Suprapubic skin (tissue), 4 donors: ENCODE measurements at places on chromosomes 1 and 21. TPM values are rescaled to one million over a fixed set of nuclear protein-coding genes. Genes with fewer than 3 reads are reported as not detected.

PTGFRN gene
- total RNA-seq, result 89.6 TPM

ROR1 gene
- 21.7 TPM for total RNA-seq

LDLRAD1 gene
- total RNA-seq, result not detected

- H3K27ac ChIP-seq, result no peak overlapping the region
- DNase-seq, result no peak
- H3K27me3 ChIP-seq, result no peaks in the 10 kb centered on the region
- H3K4me3 ChIP-seq, result no peak overlapping the region
- H3K36me3 ChIP-seq, result no peaks in the 10 kb centered on the region
These were observed 141.8 kb downstream of the ZZZ3 start for GRCh38 chr1:77540501-77541161.

- no peak overlapping the region for H3K4me3 ChIP-seq
- no peak for DNase-seq
- peaks cover 7% of the 10 kb centered on the region for H3K4me1 ChIP-seq
- no peaks in the 10 kb centered on the region for H3K36me3 ChIP-seq
These were observed 7.0 kb downstream of the FCAMR start for GRCh38 chr1:206963119-206963712.

DNA sequence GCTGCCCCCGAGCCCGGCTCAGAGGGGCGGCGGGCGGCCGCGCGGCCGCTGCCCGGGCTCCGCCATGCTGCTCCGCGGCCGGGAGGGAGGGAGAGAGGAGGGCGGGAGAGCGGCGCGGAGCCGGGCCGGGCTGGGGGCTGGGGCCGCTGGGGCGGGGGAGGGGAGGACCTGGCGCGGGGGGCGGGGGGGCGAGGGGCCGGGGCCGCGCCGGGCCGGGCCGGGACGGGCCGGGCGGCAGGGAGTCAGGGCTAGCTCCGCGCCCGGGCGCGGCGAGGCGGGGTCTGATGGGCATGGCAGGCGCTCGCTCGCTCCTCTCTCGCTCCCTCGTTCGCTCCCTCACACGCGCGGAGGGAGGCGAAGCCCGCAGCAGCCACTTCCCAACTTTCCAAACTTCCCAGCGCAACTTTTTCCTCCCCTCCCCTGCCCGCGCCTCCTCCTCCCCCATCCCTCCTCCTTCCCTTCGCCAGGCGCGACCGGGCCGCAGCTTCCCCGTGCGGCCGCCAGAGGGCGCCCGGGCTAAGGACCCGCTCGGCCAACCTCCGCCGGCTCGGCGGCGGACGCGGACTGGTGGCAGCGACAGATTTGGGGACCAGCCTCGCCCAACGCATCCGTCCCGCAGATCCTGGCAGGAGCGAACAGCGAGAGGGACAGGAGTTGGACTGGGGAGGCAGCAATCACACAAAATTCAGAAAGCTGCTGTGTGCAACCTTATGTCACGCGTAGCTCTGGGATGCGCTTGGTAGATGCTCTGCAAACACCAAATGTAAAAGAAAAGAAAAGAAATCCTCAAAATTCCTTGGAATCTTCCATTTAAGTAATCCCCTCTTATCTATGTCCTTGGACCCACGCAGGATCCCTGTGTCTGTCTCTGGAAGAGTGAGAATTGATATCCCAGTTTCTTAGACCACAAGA is at the start of gene TRABD2B:
TSS of gene TRABD2B (minus strand) at position 97 of the 912 bp plus-strand sequence.
- H3K36me3 ChIP-seq, result no peaks in the 10 kb centered on the region
- H3K27ac ChIP-seq, result peak within 1 kb of the TSS; percentile 79
- peak; percentile 85 for DNase-seq
- H3K4me3 ChIP-seq, result peak within 1 kb of the TSS; percentile 80
- peaks cover 26% of the 10 kb centered on the region for H3K4me1 ChIP-seq
- peaks cover 25% of the 10 kb centered on the region for H3K27me3 ChIP-seq

- H3K27ac ChIP-seq, result peak overlapping the region; percentile 86
- no peaks in the 10 kb centered on the region for H3K27me3 ChIP-seq
- DNase-seq, result no peak
- H3K4me3 ChIP-seq, result peak overlapping the region; percentile 69
- no peaks in the 10 kb centered on the region for H3K36me3 ChIP-seq
These were observed 1.2 kb downstream of the PLA2G4A start for GRCh38 chr1:186829686-186830587.
